ENCODE measurements at places on chromosomes 1 and 21.

- no peak for DNase-seq
Observed at GRCh38 chr1:190144650-190145049, 333.0 kb downstream of the BRINP3 start.

- DNase-seq: no peak
Observed at GRCh38 chr1:19800076-19800804, 524 bp upstream of the TMCO4 start.

GRCh38 chr1:2314273-2314802 is 77.0 kb downstream of the MORN1 start:
- no peak for DNase-seq

DNA sequence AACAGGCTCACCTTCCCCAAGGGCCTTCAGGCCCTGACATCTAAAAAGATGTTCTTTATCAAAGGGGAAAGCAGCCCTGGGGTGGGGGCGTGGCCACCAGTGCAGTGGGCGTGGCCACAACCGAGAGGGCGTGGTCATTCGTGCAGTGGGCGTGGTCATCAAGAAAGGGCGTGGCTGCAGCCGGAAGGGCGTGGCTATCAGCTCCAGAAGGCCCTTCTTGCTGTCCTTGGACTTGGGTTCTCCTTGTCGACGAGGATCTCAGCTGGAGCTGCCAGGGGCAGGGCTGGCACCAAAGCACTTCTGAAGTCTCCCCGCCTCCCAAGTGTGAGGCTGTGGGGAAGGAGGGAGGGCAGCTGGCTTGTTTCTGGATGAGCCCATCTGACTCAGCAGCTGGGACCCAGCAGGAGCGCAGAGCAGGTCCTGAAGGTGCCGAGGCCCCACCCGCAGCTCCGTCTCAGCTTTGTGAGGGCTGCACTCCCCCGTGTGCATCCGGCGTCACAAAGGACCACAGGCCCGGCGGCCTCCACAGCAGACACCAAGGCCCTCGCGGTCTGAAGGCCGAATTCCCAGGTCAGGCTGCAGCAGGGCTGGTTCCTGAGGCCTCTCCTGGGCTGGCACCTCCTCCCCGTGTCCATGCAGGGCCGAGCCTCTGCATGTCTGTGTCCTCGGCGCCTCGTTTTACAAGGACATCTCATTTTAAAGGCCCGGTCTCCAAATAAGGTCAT is 12.8 kb downstream of the PDE9A start:
- DNase-seq: no peak

DNA sequence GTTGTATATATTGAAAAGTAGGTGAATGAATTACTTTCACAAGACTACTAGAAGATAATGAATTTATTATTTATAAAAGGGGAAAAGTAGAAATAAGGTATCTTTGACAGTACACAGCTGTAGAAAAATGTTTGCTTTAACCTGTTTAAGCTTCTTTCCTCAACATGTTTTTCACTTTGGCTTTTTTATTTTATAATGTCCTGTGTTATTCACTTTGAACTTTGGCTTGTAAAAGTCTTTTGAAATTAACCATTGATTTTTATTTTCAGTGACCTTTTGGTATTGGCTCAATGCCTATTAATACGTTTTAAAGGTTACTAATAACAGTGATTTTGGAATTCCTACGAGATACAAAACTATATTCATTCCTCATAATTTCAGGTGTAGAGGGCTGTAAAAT is 57.7 kb upstream of the MPC2 start:
- DNase-seq: no peak

DNA sequence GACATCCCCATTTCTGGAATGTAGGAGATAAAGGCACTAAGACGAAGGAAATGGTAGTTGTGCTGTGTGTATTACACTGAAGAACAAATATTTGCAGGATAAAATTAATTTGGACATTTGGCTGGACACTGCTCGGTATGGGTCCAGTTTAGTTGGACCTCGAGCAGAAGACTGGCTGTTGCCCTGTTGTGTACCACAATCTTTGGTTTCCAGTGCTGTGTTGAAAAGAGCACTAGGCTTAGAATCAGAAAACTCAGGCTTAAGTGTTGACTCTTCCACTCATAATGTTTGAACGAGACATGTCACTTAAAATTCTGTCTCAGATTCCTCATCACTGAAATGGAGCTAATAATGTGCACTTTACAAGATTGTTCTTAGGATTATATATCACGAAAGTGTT is 1.2 kb upstream of the ARPC5 start:
- no peak for DNase-seq

DNA sequence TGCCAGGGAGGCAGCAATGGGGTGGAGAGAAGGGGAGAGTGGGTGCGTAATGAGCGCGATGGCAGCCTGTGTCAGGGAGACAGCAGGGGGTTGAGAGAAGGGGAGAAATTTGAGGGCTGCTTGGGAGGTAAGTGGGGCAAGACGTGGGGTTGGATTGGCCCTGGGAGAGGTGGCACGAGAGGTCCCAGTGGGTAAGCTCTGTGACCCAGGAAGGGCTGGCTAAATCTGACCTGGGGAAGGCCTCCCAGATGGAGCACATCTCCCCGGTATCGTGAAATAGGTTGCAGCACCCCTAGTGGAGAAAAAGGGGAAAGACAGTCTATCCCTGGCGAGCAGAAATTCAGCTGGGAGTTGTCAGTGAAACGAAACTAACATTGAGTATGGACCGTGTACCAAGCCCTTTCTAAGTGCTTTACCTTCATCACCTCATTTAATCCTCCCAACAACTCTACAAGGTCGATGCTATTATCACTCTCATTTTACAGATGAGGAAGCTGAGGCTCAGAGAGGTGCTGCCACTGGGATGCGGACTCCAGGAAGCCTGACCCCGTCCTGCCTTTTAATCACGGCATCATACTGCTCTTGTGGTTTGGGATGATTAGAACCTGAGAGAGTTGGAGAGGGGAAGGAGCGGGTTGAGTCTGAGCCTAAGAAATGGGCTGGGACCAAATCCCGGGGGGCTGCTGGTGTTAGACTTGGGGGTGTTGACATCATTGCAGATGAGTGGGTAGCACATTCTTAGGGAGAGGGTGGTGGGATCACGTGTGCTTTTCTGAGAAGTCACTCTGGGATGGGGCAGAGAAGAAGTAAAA is 56.6 kb upstream of the RPL11 start:
- DNase-seq: peak; percentile 7

DNA sequence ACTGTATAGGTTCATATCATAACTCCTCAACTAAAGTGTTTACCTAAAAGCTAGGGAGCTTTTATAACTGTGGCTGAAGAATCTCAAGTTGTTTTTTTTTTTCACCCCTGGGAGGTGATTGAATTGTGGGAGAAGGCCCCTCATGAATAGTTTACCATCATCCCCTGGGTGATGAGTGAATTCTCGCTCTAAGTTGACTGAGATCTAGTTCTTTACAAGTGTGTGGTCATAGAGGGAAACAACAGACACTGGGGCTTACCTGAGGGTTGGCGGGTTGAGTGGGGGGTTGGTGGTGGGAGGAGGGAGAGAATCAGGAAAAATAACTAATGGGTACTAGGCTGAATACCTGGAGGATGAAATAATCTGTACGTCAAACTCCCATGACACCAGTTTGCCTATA is 7.9 kb upstream of the ZSCAN20 start:
- DNase-seq: no peak

DNA sequence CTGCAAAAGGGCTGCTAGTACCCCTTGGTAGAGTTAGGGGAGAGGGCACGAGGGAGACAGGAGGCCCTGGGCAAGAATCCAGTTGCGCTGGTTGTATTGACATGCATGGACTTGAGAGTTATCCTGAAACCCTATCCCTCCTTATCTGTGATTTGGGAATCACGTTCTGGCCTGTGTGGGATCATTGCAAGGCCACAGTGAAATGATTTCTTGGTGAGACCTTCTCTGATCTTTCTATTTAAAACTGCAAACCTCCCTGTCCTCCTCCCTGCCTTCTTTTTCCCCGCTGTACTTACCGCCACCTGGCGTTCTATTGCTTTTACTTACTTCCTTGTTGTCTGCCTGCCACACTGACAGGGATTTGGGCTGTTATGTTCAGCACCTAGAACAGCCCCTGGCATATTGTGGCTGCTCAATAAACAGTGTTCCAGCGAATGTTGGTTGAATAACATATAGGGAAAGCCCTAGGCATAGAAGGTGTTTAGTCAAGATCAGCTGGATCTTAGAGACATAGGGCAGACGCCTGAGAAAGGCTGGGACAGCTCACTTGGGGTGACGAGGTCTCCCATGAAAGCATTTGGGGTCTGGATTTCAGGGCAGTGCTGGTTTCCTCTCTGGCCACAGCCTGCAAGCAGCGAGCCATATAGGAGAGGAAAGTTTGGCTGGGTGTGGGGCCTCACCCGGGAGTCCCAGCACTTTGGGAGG is 25.6 kb downstream of the ALPL start:
- DNase-seq: no peak

DNA sequence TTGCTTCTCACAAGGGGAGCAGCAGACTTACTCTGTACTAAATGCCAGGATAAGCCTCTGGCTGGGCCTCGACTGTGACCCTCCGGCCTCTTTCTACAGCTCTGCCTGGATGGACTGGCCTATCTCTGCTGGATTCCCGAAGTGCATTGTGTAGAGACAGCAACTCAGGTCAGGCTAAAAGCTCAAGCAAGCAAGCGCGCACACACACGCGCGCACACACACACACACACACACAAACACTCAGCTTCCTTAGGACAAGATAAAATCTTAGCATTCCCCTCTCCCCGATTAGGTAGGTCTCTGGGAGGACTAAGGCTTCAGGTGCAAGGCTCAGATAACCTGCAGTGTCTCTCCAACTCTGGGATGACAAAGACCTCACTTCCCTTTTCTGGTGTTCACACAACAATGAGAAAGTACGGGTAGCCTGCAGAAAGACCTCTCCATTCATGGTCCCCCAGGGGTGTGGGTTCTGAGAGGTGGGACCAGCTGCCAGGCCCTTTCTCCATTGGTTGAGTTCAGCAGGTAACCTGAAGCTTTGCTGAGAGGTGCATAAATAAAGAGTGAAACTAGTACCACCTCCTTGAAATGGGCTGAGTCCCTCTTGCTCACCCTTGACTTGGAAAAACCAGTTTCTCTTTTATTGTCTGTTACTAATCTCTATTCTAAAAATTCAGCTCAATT is 155.1 kb upstream of the CAMK1G start:
- DNase-seq: peak; percentile 70

DNA sequence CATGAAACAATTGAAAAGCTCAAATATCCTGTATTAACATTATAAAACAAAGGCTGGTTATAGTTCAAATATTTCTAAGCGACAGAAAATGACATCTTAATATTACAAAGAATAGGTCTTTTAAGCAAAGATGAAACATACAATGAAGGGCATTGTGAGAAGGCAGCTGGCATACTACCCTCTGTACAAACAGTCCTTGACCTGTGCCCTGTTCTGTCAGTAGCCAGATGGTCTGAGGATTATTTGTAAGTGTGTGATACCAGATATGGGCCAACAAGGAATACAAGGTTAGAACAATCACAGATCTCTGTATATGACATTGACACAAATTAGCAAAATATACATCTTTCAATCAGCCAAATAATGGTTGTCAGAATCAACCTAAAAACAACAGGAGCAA is 1350.4 kb downstream of the AMY1C start:
- DNase-seq: no peak

DNA sequence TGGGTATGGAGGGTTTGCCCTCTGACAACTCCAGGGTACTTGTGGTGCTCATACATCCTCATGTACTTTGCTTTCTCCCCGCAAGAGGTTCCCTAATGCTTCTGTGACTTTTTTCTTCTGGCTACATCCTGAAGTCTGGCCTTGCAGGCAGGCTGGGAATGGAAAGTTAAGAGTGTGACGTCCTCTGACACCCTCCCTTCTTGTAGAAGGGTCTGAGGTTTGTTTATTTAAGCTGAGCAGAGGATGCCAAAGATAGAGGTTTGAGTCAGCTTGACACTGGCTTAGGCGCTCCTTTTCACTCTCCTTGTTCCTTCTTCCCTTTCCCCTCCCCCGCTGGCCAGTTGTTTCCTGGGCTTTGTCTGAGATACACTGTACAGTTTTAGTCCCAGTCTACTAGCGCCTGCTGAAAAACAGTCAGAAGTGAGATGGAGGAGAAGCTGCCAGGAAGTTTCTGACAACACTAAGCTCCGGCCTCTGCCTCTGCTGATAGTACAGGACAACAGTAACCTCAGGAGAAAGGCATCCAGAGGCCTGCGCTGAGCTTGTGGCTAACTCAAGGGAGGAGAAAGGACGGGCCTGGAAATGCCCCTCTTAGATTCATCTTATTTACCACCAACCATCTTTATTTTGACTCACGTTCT is at the start of gene MACF1:
Gene MACF1, plus strand, starts transcription at position 255 of the 641 bp plus-strand sequence. Its CDS starts 328 bp downstream, at position 583.
- DNase-seq: no peak

GRCh38 chr1:68293609-68294366 is 61.5 kb upstream of the WLS start:
- DNase-seq: no peak

DNA sequence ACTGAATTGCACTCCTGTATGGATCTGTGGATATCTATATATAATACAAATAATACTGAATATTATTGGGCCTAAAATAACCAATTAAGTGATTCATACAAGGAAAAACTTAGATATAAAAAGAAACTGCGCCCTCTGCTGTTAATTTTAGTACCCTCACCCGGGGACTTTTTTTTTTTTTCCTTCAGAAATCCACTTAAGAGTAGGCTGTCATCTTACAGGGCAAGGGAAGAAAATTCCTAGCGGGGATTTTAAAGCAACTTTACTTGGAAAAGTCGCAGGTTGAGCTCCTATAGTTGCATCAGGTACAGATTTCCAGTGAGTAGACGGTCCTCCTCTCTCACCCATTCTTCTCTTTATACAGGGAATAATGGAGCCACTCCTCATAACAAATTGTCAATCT is 1.3 kb downstream of the NTNG1 start:
- peak; percentile 16 for DNase-seq

DNA sequence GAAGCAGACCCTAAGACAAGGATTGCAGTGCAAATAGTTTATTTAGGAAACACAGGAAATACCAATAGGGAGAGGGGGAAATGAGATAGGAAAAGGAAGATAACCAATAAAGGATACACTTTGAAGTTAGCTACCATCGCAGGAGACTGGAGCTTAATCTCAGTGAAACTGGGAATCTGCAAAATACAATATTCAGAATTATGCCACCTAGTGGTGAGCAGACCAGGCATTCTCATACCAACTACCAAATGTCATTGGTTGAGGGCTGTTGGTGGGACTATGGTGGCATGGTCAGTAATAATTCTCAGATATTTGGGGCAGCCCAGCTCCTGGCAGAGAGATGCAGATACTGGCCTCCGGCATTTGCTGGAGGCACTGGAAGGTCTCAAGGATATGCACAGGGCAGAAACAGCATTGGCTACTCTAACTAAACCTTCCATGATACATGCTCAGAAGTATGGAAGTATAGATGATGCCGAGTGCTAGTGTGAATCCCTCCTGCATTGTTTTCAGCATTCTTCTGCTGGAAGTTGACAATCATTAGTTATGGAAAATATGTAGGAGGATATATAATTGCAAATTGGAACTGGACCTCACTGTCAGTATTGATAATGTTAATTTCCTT is 11.8 kb upstream of the ZFP69B start:
- DNase-seq: no peak

DNA sequence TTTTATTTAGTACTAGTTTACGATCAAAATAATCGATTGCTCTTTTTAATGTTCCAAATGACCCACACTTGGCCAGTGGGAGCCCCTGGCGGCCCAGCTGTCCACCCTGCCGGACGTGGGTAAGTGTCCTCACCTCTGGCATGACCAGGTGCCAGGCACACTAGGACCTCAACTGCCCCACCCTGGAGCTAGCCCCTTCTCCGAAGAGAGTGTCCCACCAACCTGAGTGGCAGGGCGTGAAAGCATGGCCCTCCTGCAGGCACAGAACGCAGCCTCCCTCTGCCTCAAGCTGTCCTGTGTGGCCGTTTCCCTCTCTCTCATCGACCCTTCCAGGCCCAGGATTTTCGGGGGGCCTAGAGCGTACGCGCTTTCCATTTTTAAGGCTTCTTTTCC is 32.9 kb upstream of the AGPAT3 start:
- no peak for DNase-seq

GRCh38 chr1:223639331-223639749 is 26.2 kb downstream of the CAPN8 start:
- no peak for DNase-seq
